ENCODE measurements at places on chromosomes 5 and 9.

- DNase-seq = no peak
Observed at GRCh38 chr5:17678751-17679324, 44.6 kb downstream of the TAF11L14 start.

- DNase-seq = no peak
Observed at GRCh38 chr5:88540471-88541115, 271.9 kb upstream of the TMEM161B start.

DNA sequence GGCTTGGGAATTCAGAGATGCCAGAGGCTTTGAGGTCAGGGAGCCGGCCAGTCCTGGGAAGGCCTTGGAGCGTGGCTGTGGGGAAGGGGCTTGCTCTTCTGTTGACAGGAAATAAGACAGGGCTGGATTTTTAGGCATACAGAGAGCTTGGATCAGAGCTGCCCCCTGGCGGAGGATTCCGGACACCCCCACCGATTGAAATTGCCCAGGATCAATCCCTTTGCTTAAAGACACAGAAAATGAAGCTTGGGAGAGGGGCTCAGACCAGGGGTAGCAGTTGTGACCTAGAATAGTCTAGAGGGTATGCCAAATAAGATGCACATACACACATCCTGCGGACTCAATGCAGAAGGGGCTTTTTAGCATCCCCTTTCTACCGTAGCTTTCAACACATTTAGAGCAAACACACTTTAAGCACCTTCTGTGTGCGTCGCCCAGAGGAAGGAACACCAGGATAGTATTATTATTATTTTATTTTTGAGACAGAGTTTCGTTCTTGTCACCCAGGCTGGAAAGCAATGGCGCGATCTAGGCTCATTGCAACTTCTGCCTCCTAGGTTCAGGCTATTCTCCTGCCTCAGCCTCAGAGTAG is 1.7 kb upstream of the NTMT1 start:
- DNase-seq = peak; percentile 46

DNA sequence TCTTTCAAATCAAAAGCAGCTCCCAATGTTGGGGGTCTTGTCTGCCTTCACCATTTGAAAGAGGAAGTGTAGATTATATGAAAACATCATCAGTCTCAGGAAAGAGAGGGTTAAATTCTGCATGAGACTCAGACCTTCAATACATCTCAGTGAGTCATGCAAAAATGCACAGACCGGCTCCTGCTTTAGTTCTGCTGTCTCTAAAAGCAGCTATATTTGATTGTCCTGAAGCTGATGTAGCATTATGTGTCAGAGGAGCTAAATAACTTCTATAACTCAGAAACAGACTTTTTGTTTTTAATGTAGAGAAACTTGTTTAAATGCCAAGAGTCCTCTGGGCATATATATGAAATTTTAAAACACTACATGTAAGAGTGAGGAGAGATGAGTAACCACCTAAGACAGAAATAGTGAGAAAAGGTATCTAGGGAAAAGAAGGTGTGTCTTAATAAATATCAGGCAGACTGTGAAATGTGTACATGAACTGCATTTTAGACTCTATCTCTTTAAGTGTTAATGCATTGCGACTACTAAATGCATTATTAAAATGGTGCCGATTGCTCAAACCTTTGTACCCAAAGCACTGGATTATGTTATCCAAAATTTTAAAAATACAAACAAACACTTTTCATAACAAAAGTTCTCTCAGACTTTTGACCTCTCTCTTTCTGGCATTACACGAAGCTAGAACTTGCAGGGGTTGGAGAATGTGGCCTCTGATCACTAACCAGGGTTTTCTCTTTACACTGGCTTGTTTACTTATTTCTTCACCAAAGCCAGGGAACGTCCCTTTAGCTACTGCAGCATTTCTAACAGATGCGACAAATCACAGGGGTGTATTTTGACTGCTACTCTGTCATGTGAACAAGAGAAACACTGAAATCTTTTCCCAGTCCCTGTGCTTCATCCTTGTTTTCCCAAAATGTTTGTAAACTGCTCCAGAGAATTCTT is 302.3 kb downstream of the ARL15 start:
- peak; percentile 89 for DNase-seq

GRCh38 chr9:102974530-102974929 is 20.6 kb upstream of the CYLC2 start:
- DNase-seq = no peak

GRCh38 chr9:76643399-76644117 is 120.7 kb upstream of the PCA3 start:
- DNase-seq = no peak

DNA sequence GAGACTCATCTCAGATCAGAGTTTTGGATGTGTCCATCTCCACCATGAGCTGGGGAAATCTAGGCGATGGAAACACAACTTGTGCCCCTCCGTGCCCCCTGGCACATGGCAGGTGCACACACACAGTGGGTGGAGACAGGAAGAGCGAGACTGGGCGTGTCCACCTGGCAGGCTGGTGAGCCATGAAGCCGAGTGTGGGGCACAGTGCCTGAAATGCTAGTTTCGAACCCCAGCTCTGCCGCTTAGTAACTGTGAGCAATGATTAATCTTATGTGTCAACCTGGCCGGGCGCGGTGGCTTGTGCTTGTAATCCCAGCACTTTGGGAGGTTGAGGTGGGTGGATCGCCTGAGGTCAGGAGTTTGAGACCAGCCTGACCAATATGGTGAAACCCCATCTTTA is 80.8 kb upstream of the RNU6ATAC start:
- DNase-seq = no peak

GRCh38 chr5:35308421-35308820 is 78.1 kb upstream of the PRLR start:
- no peak for DNase-seq

GRCh38 chr5:135344349-135344748 is 54.7 kb downstream of the MACROH2A1 start:
- DNase-seq = no peak

DNA sequence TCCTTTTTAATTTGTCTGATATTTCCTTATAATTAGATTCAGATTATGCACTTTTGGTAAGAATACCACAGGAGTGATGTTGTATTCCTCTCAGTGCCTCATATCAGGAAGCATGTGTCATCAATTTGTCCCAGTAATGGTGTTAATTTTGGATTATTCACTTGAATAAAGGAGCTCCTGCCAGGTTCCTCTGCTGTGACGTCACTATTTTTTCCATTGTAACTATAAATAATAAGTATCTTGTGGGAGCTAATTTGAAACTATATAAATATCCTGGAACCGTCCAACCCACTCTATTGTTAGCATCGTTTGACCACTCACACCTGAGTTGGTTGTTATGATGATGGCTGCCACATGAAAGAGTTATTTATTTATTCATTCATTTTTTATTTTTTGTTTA is 107.9 kb downstream of the INVS start:
- DNase-seq = no peak

- no peak for DNase-seq
Observed at GRCh38 chr5:139660923-139661814, 13.0 kb downstream of the CXXC5 start.

- peak; percentile 24 for DNase-seq
Observed at GRCh38 chr5:141430332-141431113, at the start of gene PCDHGA12. Gene PCDHGA12 (plus strand): TSS chr5:141430507. CDS start chr5:141430760, 253 bp downstream.

DNA sequence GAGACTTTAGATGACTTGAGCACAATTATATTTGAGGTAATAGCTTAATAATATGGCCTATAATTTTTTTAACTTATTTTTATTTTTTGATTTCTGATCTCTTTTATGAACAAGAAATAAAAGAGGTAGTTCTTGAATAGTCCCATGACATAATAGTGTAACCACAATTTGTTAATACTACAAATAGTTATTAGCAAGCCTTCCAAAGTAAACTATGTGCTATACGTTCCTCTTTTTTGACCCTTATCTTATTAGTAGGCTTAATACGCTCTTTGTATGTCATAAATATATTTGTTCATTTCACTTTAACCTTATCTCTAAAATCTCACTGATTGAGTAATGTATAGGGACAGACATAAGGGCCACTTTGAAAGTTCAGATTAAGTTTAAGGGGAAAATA is 78.7 kb upstream of the NR4A3 start:
- no peak for DNase-seq

DNA sequence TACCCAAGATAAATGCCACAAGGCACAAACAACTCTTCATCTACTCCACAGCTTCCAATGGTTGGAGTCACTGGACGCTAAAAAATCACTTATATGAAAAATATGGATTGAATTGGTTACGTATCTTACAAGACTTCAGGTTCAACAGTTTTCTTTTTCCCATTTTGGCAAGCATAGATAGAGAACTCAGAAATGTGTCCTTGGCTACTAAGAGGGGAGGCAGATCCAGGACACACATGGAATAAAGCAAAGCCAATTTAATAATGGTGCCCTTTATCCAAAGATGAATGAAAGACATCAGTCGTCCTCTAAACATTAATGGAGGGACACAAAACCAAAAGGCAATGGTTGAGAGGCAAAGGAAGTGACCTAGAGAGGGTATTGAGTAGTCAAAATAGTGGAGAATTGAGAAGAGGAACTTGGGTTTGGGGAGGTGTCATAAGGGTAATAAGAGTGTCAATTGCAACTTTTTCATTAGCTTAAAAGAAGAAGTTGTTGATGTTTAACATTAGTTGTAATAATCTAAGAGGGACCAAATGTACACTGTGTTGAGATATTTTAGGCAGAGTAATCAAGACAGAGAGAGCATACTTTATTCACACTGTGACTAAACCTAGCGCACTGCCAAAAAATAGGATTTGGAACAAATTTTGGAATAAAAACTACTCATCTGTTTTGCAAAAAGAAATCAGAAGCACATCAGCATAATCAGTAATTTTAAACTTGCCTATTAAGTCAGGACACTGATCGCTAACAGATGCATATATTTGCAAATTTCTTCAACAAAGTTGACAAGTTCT is 308.2 kb downstream of the ARL15 start:
- no peak for DNase-seq

DNA sequence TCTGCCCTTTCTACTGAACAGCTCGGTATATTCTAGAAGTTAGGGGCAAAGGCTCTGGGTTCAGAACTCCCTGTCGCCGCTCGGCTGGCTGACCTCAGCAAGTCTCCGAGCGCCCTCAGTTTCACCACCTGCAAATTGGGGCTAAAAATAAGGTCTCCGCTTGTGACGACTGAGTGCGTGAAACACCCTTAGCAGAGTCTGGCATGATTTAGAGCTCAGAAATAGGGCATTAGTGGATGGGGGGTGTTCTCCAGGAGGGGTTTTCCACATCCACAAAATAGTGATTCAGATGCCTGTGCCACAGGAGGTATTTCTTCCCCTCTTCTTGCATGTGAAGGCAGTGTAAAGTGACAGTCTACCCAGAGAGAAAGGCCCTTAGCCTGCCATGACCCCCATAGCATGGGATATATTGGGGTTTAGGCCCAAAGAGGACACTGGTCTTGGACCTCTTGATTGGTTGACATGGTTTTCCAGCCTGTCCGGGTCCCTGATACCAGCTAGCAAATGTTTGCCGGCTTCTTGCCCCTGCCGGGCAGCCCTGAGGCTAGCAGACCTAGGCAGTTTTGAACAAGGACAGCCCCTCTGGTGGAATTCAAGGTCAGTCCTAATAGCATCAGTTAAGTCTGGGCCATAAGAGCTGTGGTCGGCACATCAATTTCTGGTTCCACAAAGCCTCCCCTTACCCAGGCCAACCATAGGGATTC is 1.4 kb downstream of the ERGIC1 start:
- no peak for DNase-seq

DNA sequence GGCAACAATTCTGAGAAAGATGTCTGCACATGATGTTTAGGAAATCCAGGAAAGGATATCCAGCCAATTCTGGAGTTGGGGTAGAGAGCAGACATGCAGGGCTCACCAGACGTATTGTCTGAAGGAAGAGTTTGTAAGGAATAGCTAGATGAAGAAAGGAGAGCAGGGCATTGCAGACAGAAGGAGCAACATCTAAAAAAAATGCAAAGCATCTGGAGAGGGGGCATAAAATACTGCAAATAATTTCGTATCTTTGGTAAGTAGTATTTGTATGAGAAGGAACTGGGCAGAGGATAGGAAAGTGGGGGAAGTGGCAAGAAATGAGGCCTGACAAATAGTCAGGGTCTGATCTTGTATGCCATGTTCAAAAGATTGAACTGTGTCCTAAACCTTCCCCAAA is 74.8 kb downstream of the MACIR start:
- DNase-seq = no peak

GRCh38 chr9:12414514-12414913 is 278.7 kb upstream of the TYRP1 start:
- no peak for DNase-seq

DNA sequence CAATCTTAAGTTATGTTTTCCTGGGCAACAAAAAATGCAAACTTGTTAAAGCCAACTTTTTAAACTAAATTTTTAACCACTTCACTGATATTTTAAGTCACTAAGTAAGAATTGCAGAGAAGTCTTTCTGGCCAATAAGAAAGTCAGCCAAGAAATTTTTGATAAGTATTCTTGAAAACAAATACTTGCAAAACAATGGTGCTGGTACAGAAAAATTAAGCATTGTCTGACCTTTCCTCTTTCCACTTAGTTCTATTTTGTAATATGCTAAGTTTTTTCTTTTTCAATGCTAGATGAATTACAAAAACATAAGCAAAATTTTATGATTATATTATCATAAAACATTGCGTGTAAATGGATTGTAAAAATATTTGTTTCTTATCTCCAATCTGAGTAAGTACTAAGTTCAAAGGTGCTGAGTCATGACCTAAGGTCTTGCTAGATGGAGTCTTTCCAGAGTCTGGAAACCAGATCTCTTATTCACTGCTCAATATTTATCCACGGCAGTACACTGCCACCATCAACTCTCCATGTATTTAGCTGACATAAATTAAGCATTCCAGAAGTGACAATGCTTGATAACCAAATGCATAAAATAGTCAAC is 139.7 kb downstream of the MEF2C start:
- no peak for DNase-seq

DNA sequence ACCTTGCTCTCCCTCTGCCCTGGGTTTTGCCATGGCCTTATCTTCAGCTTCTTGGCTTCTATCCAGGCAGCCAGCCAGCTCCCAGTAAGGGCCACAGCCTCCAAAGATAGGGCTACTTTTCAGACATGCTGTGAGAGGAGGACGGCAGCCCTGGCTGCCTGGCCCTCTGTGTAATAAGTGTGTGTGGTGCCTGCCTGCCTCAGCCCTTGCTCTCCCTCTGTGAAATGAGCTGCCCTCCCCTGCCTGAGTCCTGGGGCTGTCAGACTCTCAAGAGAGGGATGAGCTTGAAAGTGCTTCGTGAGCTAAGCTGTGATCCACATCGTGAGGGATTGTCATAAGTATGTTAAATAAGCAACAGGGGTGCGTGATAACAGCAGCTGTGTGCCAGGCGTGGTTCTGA is 8.1 kb downstream of the NDST1 start:
- DNase-seq = peak; percentile 25

DNA sequence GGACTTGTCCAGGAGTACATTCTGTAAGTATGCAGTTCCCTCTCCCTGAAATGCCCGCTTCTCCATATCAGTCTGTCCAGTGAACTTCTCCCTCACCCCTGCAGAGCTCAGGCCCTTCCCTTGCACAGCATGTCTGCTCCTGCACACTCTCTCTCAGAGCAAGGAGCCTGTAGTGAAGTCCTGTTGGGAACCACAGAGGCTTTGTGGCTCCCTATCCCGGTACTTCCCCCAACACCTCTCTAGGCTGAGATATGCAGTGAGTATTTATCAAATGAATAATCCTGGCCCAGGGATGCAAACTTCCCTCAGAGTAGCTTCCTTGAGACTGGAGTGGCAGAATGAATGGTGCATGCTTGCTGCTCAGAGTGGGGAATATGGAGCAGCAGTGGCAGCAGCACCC is 48.8 kb downstream of the POC5 start:
- DNase-seq = no peak

All from HepG2 (cell line).